SK-N-SH (cell line): ENCODE measurements at places on chromosomes 11 and 22. TPM values are rescaled to one million over a fixed set of nuclear protein-coding genes. Genes with fewer than 3 reads are reported as not detected.

- DNase-seq, result no peak
Measured at GRCh38 chr11:132187814-132188213, 817.4 kb downstream of the NTM start.

DNA sequence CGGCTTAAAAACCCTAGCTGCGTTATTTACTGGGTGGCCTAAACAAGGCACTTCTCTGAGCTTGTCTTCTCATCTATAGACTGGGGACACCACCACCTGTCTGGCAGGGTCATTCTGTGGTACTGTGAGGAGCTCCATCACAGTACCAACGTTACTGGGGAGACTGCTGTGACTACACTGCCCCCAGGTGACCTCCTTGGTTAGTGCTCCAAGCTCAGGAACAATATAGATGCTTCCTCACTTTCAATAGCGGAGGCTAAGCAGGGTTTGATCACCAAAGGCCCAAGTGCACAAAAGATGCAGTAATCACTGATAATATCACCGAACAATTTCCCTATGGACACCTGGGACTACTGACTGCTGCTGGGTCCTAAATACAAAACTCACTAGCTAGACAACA is 18.8 kb downstream of the PRPF19 start:
- DNase-seq, result peak; percentile 63

- no peak for DNase-seq
Measured at GRCh38 chr22:25478528-25478927, 85.9 kb upstream of the GRK3 start.

GRCh38 chr22:32204040-32204855 is 625 bp downstream of the RFPL2 start:
- peak; percentile 60 for DNase-seq

GRCh38 chr22:49768951-49769690 is 58.6 kb downstream of the BRD1 start:
- peak; percentile 40 for DNase-seq

GRCh38 chr11:42576318-42576717 is 735.5 kb upstream of the API5 start:
- no peak for DNase-seq

- DNase-seq, result no peak
Measured at GRCh38 chr11:12968101-12968500, 41.0 kb upstream of the RASSF10 start.

GRCh38 chr22:48944751-48945620 is 882.7 kb downstream of the BRD1 start:
- no peak for DNase-seq

DNA sequence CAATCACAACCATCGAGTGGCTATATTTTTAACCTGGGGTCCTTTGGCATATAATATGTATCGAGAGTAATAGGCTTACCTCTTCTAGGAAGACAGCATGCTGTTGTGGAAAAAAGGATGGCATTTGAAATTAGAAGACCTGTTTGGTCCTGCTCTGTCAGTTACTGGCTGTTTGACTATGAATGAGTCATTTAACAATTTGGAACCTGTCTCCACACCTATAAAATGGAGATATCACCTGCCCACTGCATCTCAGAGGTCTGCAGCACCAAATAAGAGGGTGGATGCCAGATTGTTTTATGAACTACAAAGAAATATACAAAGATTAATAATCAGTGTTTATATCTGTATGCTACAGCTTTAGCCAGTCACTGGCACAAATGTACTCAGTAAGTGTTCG is 60.8 kb downstream of the SLC25A17 start:
- DNase-seq, result no peak

GRCh38 chr11:18491924-18492323 is 34.8 kb downstream of the TSG101 start:
- DNase-seq, result no peak

- no peak for DNase-seq
Measured at GRCh38 chr11:115627666-115628460, 123.6 kb upstream of the CADM1 start.

- DNase-seq, result peak; percentile 58
Measured at GRCh38 chr22:44326491-44326885, 13.7 kb upstream of the SHISAL1 start.

DNA sequence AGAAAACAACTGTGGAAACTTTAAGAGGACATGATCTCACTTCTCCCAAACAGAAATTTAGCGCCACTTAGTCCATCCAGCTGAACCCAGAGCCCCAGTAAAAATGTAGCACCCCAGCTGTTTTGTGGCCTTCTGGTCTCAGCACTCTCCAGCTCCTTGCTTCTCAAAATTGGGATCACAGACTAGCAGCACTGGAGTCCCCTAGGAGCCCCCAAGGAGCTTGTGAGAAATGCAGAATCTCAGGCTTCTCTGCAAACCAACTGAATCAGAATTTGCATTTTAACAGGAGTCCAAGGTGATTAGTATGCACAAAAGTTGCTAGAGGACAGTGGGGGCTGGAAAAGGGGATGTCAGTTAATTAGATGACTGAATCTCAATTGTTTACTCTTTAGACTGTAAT is 89.8 kb upstream of the FIBIN start:
- DNase-seq, result no peak

- no peak for DNase-seq
Measured at GRCh38 chr11:128925250-128925600, 17.4 kb downstream of the TP53AIP1 start.

Gene FAM111B
- 0.94 and 1.0 TPM in 2 replicates for polyA plus RNA-seq

Gene OR51I1
- polyA plus RNA-seq, result 0.08 TPM in 1 of 2 replicates, not detected in the other

Gene ZFTA
- polyA plus RNA-seq, result 8.7 and 10.3 TPM in 2 replicates

Gene NPTXR
- 1.1 and 1.2 TPM in 2 replicates for polyA plus RNA-seq

Gene APOBEC3F
- polyA plus RNA-seq, result 3.8 and 4.3 TPM in 2 replicates

Gene NPAS4
- 0.03 and 0.08 TPM in 2 replicates for polyA plus RNA-seq

Gene PIH1D2
- polyA plus RNA-seq, result 0.97 and 2.0 TPM in 2 replicates
